NCI-H510A (cell line): ENCODE measurements at places on chromosomes 3 and 15.

GRCh38 chr15:38351466-38351865 lies 98.8 kb downstream of the SPRED1 start:
- no peak for DNase-seq

GRCh38 chr3:120432150-120432860 lies 18.5 kb downstream of the FSTL1 start:
- DNase-seq: no peak

DNA sequence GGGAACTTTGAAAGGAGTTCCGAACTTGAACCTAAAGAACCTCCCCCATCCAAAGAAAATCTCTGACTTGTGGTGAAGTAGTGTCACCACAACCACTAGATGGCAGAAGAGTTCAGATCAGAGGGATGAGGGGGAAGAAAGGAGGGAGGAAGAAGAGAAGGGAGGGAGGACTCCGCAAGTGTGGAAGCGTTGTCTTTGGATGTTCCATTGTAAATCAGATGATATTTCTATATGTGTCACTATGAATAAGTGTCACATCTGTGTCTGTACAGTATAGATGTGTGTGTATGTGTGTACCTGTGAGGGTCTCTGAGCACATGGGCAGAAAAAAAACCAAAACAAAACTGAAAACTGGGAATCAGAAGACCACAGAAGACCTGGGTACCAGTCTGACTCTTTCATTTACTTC lies 16.9 kb downstream of the SLC24A1 start:
- DNase-seq: no peak

DNA sequence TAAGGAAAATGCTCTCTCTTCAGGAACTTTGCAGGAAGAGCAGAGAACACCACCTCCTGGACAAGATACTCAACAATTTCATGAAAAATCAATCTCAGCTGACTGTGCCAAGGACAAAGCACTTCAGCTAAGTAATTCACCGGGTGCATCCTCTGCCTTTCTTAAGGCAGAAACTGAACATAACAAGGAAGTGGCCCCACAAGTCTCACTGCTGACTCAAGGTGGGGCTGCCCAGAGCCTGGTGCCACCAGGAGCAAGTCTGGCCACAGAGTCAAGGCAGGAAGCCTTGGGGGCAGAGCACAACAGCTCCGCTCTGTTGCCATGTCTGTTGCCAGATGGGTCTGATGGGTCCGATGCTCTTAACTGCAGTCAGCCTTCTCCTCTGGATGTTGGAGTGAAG lies 200.5 kb downstream of the AKAP13 start:
- DNase-seq: no peak

DNA sequence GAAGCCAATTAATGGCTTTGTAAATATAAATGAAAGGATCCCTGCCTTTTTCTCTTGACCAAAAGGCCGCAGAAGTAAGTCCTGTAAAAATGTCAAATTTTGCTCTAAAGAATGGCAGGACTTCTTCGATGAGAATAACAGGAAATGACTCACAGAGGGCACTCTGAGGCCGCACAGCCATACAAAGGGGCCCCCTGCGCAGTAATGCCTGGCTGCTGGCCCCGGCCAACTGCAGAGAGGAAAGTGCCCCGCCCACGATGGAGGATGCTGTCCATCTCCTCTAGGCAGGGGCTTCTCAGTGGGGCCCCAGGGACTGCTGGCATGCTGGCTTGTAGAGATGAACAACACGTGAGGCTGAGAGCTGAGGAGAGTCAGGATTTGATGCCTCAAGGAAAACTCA lies 18.1 kb upstream of the SCN10A start:
- no peak for DNase-seq

GRCh38 chr3:10434144-10434937 lies 71.0 kb downstream of the ATP2B2 start:
- DNase-seq: no peak

DNA sequence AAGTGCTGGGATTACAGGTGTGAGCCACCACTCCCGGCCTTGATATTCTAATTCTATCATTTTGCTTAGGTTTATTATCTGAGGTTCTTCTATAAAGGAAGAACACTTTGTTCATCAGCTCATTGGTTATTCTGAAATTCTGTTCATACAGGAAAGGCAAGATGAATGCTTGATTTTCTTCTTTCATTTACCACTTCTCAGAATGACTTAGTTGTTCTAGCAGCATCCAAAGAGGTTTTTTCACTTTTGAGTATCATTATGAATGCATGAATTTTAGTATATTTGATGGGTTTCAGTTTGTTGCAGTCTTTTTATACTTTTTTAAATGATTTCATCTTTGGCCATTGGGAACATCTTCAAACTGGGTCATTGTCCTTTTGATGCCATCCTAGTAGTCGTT lies 51.8 kb downstream of the RNF111 start:
- DNase-seq: no peak

DNA sequence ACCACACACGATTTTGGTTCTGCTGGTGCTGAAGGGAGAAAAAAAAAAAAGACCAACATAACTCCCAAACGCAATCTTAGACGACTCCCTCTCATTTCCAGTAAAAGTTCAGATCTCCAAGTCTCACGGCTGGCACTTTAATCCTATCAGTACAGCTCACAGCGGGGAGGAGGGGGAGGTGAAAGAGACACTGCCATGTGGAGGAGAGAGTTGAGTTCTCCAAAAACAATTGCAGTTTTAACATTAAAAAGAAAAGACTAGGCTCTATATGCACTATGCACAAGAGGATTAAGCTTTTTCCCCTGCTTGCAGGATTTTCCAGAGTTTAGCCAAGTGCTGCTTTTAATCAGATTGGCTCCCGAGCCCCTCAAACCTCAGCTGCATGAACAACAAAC lies 16.8 kb downstream of the BMF start:
- DNase-seq: no peak

- DNase-seq: no peak
Measured at GRCh38 chr15:95557226-95558046, 773.1 kb upstream of the NR2F2 start.
